ENCODE measurements at places on chromosomes 6 and 20.

- DNase-seq, result no peak
Measured at GRCh38 chr6:11067348-11067747, 23.2 kb upstream of the ELOVL2 start.

- DNase-seq, result no peak
Measured at GRCh38 chr6:2938004-2938631, 33.2 kb downstream of the SERPINB6 start.

DNA sequence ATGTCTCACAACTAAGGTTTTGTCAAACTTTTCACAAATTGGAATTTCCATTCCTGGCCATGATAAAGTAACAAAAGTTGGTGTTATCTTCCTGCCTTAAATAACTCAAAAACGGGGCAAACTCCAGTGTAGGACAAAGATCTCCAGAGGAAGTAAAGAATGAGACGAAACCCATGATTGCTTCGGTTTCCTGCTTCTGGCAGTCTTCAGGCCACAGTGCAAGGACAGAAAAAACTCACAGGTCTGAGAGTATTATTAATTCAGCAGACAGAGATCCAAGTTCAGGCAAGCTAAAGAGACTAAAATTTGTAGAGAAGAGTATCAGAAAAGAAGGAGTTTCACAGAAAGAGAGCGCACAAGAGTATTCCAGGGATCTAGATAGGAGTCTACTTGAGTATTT, 64.8 kb upstream of the RCAN2 start:
- DNase-seq, result no peak

DNA sequence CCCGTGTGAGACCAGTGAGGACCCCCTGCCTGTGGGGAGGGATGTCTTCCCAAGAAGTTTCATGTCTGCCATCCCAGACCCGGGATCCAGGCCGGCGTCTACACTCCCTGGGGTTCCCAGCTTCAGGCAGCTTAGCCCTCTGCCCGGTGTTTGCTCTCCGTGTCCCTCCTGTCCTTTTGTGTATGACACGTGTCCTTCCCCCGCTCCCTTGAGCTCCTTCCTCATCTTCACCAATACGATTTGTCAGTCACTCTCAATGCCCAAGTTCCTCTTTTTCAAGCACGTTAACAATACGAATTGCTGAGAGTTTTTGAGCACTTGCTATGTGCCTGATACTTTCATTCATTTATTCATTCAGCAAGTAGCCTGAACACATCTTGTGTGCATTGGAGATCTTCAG, 115.6 kb upstream of the PTPN1 start:
- no peak for DNase-seq

DNA sequence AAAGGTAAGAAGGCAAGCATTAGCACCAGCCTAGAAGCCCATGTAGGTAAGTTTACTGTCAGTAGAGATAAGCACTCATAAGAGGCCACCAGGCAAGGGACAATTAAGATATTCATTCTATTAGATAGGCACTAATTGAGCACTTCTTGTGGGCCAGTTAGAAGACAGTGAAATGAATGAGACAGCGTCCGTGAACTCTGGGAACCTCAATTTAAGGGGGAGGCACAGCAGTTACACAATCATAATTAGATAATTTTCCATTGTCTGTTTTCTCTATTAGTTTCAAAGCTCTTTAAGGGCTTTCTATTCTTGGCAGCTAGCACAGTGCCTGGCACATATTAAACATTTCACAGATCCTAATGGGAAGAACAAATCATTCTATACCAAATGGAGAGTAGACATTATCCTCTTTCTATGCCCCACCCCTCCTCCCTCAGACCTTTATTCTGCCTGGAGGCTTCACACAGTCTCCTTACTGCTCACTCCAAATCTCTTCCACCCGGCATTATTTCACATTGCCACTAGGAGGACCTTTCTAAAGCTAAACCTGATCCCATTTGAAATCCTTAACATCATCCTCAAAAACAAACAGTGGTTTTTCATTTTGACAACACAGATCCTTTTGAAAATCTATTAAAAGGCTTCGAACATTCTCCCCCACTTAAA, 529.6 kb downstream of the ADGRB3 start:
- DNase-seq, result no peak

DNA sequence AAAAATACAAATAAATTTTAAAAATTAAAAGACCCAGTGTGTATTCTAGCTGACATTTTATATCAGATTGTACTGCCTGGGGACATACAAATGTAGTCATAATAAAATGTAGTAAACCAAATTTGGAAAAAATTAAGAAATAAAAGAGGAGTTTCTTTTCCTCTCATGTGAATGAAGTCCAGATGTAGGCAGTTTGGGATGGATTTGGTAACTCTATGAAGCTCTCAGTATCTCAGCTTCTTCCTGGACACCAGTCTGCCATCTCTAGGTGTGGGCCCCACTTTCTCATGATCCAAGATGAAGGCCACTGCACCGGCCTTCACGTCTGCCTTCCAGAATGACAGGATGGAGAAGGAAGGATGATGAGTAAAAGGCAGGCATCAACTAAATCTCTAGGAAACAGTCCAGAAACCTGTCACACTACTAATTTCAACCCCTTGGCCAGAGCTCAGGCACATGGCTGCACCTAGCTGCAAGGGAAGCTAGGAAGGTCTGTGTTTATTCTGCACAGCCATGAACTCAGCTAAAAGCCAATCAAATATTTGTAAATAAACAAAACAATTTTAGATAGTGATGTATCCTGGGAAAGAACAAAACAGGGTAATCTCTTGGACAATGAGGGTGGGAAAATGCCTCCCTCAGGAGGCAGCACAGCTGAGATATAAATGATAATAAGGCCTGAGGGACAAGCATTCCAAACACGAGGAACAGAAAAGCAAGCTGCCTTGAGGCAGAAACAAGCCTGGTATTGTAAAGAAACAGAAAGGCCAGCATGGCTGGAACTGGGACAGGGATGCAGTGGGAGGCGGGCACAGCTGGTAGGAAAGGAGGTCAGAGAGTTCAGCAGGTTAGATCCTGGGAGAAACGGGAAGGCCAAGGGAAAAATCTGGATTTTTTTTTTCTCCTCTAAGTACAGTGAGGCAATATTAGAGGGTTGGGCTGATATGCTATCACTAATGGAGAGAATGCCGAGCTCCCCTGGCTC, 88.5 kb upstream of the PTPN1 start:
- no peak for DNase-seq

DNA sequence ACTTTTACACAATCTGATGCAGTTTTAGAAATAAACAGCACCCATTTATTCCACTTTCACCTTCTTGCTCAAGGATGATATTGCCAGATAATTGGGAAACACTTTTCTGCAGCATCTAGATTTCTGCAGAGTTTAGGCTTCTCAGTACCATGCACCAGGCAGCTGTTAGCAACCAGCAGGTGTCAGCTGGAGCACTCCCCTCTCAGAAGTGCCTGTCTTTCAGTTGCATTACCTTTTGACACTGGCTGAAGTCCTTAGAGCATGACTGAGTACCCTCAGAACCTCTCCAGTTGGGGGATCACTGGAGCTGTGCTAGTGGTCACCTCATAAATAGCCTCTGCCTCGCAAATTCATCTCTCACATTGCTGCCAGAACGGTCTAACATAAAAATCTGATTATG, 91.2 kb downstream of the DNAH8 start:
- no peak for DNase-seq

DNA sequence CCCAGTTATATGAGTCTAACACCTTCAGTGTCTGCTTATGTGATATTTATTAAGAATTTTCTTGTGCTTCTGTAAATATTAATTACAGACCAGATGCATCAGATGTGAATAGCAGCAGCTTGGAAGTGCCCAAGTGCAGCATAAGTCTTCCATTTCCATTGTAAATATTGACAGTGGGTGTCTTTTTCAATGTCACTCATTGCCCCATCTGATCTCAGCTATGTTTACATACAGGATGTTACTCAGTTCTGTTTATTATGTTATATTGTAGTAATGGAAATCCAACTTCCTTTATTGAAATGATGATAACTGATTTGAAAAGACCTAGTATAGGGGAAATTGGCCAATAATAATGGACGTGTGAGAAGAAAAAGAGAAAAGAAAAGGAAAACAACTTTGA, 296.7 kb downstream of the SAMD5 start:
- no peak for DNase-seq

DNA sequence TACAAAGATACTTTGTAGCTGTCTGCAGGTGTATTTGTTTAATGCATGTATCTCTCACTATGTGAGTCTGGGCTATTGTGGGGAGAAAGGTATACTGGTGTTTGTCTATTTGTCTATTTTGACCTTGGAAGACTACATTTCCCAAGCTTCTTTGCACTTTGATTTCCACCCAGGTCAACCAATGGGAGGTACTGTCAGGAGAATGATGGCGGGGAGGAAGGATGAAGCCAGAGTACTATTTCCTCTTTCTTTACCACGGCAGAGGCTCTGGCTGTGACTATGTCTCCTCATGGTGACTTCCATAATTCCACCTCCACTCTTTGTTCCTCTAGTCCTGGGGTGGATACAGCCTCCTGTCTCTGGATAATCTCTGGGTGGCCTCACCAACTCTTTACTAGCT, 23.1 kb downstream of the LBP start:
- no peak for DNase-seq

- no peak for DNase-seq
Measured at GRCh38 chr20:32508775-32509119, 76.4 kb downstream of the NOL4L start.

GRCh38 chr20:11436113-11436905, 481.4 kb upstream of the BTBD3 start:
- DNase-seq, result no peak

GRCh38 chr6:155340464-155341129, 26.3 kb upstream of the TFB1M start:
- no peak for DNase-seq

DNA sequence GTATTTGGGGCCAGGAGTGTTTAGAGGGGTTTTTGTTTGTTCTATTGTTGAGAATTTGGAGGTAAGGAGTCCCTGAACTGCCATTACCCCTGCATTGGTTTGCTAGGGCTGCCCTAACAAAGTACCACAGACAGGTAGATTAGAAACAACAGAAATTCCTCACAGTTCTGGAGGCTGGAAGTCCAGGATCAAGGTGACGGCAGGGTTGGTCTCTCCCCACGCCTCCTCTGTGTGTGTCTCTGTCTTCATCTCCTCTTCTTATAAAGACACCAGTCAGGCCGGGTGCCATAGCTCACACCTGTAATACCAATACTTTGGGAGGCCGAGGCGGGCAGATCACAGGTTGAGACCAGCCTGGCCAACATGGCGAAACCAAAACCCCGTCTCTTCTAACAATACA, 97.1 kb upstream of the FAM8A1 start:
- no peak for DNase-seq

GRCh38 chr20:44584162-44584561, 1.8 kb downstream of the PKIG start:
- no peak for DNase-seq

DNA sequence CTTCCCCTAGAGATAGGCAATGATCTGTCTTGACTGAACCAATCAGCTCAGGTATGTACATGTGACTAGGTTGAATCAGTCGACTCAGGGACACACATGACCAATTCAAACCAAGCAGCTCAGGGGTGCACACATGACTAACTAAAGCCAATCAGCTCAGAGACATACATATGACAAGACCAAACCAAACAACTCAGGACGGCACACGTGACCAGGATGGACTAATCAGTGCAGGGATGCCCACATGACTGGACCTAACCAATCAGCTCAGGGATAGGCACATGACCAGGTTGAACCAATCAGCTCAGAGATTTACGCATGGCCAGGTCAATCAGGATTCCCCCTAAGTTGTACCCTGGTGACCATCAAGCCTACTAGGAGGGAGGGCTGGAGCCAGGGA, 310.3 kb downstream of the CDH26 start:
- no peak for DNase-seq

- no peak for DNase-seq
Measured at GRCh38 chr6:38172739-38173410, 353.3 kb downstream of the ZFAND3 start.

DNA sequence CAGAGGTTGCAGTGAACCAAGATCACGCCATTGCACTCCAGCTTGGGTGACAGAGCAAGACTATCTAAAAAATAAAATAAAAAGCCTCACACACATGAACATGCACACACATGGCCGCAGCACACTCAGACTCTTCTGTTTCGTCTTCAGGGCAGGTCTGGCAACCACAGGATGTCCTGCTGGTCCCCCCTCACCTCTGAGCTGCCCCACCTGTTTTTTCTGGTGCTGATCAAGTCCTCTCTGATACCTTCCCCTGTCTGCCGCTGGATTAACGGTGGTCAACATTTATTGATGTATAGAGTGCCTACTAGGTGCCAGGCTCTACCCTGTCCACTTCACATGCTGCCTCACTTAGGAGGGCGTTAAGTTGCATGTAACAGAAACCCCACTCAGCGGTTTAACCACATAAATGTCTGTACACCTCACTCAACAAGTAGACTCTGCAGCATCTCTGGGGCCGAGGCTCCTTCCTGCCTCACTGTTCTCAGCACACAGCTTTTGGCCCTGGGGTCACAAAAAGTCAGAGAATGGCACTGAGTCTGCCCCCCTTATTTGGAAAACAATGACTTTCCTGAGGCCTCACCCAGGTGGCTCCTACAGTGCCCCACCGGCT, 4.5 kb upstream of the AP5S1 start:
- DNase-seq, result no peak

- no peak for DNase-seq
Measured at GRCh38 chr6:41438746-41439145, 103.3 kb downstream of the NCR2 start.
